ENCODE measurements at places on chromosomes 2 and 18.

DNA sequence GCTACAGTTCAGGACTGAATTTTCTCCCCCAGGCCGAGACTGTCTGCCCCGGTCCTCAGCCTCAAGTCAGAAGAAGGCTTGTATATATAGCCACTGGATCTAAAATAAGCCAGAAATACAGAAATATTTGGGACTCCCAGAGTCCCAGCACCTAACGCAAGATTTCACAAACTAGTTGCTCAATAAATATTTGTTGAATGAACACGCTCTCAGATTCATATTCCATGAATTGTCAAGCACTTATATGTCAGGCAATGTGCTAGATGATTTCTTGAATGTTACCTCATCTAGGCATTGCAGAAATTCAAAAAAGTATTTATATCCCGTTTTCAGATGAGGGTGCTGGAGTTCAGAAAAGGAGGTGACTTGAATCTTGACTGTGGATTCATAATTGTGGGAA lies 163.7 kb upstream of the KLHL29 start:
- DNase-seq: no peak

DNA sequence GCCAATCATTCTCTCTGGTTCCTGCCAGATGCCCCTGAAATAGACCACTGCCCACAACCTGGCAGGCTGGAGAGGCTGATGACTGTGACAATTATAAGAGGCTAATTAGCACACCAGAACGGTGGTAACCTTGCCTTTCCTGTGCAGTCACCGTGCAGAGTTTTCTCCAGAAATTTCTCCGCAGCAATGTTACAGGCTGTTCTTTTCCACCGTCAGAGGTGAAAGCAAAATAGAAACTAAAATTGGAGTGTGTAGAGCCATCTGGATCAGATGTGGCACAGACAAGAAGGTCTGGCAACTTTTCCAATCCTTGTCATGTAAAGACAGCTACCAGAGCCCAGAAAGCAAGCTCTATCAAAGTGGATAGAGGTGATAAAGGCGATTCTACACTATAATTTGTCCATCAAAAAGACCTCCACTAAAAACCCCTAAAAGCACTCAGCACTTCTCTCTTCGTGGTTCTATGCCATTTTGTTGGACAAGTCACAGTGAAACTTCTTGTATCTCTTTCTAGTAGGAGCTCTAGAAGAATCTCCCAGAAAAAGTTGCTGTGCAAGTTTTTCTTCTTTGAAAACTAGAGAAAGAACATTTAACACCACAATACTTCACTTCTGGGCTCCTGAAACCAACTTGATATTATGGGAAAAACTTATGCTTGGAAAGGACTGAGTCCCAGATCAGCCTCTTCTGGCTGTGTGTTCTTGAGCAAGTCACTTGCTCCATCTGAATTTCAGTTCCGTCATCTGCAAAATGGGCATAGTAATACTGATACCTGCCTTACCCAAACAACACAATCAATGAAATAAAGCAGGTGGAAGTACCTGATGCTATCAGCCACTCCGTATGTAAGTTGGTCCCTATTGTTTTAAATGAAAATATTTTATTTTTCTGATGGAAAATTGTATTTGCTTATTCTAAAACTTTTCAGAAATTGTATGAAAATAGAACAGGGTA lies 295.6 kb upstream of the DLGAP1 start:
- DNase-seq: no peak

DNA sequence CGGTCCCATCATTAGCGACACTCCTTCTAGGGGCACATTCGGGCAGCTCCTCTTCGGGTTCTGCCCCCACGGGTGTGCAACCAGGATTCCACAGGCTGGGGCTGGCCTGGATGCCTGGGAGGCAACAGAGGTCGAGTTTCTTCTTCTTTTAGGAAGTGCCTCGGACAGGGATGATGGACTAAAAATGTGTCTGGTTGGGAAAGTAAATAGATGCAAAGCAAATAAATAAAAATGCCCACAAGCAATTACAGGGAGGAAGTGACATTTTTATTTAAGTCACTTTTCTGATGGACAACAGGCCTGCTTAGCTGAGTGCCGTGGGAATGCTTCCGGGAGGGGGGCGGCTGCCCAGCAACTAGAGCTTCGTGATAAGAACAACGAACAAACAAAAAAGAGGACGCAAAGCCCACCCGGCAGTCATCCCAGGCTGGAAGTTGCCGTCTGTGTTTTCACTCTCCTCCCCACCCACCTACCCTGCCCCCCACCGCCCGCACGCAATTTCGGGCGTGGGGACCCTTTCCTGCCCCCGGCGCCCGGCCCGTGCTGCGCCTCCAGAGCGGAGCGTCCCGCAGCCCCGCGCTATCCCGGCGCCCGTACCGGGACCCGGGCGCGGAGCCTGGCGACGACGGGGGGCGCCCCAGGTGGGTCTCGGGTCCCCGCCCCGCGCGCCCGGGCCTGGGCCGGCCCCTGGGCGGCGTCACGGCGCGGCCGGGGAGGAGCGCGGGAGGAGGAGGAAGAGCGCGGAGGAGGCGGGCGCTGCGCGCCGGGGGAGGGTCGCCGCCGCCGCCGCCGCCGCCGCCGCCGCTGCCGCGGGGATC lies 412 bp upstream of the NCK2 start:
- DNase-seq: peak; percentile 68

DNA sequence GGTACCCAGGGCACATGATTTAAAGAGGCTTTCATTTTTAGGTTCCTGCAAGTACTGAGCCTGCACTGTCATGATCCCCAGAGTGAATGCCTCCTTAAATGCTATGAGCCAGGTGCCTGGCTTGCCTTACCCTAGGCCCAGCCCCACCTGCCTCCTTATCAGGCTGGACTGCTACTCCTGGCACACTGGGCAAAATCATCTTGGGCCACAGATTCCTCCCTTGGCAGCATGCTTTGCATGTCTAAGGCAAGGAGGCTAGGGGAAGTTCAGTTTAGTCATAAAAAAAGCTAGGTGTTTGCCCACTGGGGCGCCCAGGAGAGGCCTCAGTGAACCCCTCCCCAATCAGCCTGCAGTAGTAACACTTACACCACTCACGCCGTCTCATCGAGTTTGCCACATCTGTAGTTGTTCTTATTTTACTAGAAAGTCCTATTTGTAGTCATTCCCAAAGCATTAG lies 45.1 kb downstream of the LBH start:
- DNase-seq: no peak

GRCh38 chr2:99139003-99139402 lies 2.5 kb upstream of the C2orf15 start:
- no peak for DNase-seq

DNA sequence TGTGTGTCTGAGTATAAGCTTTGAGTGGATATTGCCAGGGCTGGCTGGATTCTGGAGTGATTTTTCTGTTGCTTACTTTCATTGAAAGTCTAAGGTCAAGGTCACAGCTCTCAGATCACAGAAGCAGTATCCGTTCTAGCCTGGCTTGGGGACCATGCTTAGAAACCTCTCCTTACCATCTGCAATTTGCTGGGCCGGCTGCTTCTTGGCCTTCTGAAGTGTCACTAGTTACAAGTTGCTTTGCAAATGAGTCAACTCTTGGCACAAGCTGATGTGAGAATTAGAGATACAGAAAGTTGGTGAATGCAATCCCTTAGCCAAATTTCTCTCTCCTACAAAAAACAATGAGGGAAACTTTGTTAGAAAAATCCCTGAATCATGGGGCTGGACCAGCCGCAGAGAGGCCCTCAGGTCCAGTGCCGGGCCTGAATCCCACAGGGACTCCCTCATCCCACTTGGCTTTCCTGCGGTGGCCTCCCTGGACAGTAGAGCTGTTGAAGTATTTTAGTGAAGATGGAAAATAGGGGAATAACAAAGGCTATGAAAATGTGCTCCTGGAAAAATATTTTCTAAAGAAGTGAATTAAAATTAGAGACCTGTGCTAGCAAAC lies 92.7 kb upstream of the CNGA3 start:
- DNase-seq: peak; percentile 5

- no peak for DNase-seq
Observed at GRCh38 chr2:157858846-157859245, 17.3 kb downstream of the ACVR1 start.

GRCh38 chr2:223058952-223059716 lies 7.1 kb downstream of the KCNE4 start:
- no peak for DNase-seq

GRCh38 chr18:23115683-23116096 lies 19.6 kb upstream of the CABLES1 start:
- no peak for DNase-seq

DNA sequence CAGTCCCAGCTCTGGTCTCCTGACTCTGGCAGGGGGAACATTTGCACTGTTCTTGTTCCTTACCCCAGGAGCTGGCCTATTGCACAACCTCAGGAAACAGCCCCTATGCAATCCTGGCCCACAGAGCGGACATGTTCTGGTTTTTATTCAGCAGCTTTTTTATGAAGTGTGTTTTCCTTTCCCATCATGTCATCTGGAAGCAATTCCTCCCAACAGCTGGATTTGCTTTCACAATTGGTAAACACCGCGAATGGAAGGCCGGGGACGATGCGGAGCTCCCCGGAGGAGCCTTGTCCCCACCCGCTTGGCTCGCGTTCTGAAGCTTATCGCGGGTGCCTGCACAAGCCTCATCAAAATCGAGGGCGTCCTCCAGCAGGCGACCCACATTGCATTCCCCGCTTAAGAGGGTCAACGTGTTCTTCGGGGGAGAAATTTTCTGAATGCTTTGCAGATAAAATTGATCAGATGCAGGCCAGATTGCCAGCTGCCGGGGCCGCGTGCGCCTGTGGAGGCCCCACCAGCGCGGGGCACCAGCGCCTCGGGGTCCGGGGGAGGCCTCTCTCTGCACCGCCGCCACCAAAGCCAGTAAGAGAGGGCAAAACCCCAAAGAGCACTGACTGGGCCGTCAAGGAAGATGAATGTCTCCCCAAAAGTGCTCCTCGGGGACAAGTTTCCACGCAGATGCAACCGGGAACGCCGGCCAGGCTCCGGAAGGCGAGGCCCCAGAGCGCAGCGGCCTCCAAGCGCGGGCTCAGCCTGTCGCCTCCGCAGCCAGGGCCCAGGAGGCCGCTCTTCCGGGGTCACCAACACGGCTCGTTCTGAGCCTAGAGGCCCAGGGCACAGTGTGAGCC lies 60.3 kb upstream of the SP3 start:
- peak; percentile 51 for DNase-seq

DNA sequence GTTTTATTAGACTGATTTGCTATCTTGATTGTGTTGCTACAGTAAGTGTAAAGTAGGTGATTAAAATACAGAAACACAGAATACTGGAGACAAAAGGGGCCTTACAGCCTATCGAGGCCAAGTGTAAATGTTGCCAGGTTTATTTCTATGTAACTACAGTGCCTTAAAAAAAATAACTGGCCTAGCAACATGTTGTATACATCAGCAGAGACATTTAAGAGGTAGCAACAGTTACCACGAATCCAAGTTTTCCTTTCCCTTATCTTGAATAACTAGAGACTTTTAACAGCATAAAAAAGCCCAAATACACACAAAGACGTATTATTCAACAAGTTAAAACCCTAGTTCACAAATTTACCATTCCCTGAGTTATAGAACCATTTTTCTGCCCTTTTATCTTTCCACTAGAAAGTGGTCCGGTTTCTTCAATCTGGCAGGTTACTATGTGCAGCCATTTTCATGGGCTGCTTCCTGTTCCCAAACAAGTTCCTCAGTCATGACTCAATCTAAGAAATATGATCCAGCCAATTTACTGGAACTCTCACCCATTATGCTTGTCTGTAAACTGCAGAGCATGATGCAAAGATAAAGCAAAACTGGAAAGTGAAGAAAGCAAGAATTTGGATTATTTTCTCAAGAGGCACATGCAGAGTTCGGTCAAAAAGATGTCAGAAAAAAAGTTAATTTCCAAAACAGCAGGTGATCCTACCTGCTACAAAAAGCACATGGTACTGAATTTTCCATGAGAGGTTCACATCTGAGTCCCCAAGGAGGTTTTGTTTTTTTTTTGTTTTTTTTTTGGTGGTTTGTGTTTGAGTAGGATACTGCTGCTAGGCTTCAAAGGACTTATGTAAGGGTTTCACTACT lies 22.2 kb downstream of the NFE2L2 start:
- no peak for DNase-seq

DNA sequence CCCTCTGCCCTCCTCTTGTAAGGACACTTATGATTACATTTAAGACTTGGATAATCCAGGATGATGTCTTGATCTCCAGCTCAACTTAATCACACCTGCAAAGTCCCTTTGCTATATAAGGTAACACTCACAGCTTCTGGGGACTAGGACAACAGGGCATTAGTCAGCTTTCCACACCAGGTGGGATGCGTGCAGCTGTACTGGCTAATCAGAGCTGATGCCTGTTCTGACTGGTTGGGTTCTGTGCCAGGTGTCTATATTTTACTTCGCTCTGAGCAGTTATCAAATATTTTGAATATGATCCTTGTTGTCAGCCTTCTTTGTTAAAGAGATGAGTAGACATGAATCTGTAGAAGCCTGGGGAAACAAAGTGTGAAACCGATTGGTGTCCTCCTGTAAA lies 115.5 kb upstream of the ATP8B1 start:
- no peak for DNase-seq

DNA sequence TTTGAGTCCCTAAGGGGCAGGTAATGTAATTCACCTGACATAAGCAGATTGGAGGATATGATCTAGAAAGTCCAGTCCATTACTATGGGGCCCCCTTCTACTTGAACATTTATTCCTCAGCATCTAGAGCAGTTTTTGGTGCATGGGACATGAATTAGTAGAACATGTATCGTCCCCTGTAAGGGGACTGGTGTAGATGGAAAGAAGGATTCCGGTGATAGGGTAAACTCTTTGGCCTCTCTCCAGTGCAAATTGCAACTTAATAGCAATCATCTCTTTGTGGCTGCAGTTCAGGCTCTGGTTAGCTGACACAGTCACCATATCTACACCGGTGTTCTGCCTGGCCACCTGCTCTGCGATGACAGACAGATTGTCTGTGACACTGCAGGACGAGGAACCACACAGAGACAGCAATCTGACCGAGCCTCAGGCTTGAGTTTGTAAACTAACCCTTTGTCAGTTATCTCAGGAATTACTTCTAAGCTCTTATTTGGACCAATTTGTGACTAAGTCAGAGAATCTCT lies 6.4 kb upstream of the SLC8A1 start:
- no peak for DNase-seq

DNA sequence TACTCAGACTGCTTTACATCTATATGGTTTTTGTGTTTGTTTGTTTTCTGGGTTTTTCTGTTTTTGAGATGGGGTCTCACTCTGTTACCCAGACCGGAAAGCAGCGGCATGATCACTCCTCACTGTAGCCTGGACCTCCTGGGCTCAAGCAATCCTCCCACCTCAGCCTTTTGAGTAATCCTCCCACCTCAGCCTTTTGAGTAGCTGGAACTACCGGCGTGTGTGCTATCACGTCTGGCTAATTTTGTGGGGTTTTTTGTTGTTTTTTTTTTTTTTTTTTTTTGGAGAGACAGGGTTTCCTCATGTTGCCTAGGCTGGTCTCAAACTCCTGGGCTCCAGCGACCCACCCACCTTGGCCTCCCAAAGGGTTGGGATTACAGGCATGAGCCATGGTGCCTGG lies 9.1 kb downstream of the MAP3K2 start:
- no peak for DNase-seq

GRCh38 chr2:120439067-120439368 lies 93.1 kb downstream of the INHBB start:
- DNase-seq: no peak

GRCh38 chr2:47083005-47083404 lies 72.1 kb downstream of the STPG4 start:
- no peak for DNase-seq

All from thyroid gland (tissue), 4 donors.